Activated T-helper 1 cell treated with anti-CD3 and anti-CD28 coated beads, Interleukin-12 subunit alpha, Interleukin-12 subunit beta, Interleukin-2, Interleukin-4 antibody, amounts not matched to agents 30 ng/mL and 10 ng/mL and 1 ng/mL, durations not matched to agents 14 hours and 24 hours and 36 hours (primary cell): ENCODE measurements at places on chromosomes 3 and 15.

DNA sequence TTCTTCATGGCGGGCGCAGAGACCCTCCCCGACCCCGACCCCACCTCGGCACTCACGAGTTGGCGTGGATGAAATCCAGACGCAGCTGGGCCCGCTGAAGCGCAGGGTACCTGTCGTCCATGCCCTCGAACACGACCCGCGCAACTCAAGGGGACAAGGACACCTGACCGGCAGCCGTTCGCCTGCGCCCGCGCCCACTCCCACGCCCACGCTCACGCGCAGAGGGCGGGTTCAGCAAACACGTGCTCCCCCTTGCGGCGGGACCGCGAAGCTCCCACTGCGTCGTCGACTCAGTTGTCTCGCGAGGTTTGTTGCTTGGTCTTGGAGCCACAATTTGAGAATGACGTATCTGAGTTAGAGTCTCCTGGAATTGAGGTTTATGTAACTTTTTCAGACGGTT is at the start of gene MORC1:
TSS of gene MORC1 (minus strand) at position 196 of the 400 bp plus-strand sequence. CDS start at position 121, 75 bp downstream.
- H3K4me3 ChIP-seq, result no peak within 1 kb of the TSS
- no peaks in the 10 kb centered on the region for H3K4me1 ChIP-seq
- no peaks in the 10 kb centered on the region for H3K36me3 ChIP-seq
- DNase-seq, result no peak
- H3K27me3 ChIP-seq, result peaks cover 2% of the 10 kb centered on the region

DNA sequence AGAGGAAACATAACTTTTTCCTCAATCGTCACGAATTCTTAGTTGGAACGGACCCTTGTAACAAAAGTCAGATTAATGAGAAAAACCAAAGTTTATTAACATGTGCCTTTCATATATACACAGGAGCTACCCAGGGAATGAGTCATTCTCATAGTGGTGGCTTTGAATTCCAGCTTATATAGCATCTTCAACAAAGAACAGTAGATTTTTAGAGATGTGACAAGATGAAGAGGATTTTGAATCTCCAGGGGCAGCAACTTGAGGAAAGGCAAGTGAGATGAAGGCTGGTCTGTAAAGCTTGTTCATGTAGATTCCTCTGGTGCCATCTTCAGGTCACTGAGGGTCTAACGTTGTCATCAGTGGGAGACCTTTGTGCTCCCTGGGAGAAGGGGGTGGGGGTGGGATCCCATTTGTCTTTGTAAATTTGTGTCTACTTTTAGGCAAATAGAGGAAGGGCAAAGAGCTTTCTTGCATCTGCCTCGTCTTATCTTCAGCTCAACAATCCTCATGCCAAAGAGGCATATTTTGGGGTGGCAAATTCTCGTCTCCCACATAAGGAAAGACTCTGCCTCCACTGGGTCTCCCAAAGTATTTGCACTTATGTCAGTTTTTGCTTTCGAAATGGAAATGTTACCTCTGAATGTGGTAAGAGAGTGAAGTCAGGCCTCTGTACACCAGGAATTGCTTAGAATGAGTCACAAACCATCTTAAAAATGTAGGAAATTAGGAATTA is 29.5 kb downstream of the CLEC3B start:
- H3K36me3 ChIP-seq, result peaks cover 2% of the 10 kb centered on the region
- H3K4me3 ChIP-seq, result no peak overlapping the region
- no peak for DNase-seq
- H3K27ac ChIP-seq, result no peak overlapping the region

- H3K4me3 ChIP-seq, result peak overlapping the region; percentile 17
- no peaks in the 10 kb centered on the region for H3K27me3 ChIP-seq
- peak overlapping the region; percentile 70 for H3K27ac ChIP-seq
- peaks cover 5% of the 10 kb centered on the region for H3K36me3 ChIP-seq
- H3K4me1 ChIP-seq, result peaks cover 76% of the 10 kb centered on the region
These were observed 306.4 kb upstream of the STT3B start for GRCh38 chr3:31226346-31226745.

DNA sequence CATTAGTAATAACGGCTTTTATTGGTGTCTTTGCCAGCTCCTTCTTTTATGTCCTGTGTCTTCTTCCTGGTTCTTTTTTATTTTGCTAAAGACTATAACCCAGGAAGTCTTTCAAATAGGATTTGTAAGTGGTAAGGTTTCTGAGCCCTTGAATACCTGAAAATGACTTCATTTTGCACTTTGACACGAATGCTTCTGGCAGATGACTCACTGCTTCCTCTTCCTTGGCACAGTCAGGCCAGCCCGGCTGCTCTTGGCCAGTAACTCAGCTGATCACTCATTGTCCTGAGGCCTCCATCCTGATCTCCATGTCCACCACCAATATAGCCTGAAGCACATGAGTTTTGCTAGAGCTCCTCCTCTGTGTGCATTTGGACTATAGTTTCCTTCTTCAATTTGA is 48.7 kb upstream of the NR2E3 start:
- no peak for DNase-seq
- no peak overlapping the region for H3K27ac ChIP-seq
- no peaks in the 10 kb centered on the region for H3K4me1 ChIP-seq
- H3K27me3 ChIP-seq, result peaks cover 3% of the 10 kb centered on the region
